ENCODE measurements at places on chromosomes 12 and 14.

- no peak for DNase-seq
Measured at GRCh38 chr14:49050822-49051221, 535.4 kb downstream of the RPS29 start.

DNA sequence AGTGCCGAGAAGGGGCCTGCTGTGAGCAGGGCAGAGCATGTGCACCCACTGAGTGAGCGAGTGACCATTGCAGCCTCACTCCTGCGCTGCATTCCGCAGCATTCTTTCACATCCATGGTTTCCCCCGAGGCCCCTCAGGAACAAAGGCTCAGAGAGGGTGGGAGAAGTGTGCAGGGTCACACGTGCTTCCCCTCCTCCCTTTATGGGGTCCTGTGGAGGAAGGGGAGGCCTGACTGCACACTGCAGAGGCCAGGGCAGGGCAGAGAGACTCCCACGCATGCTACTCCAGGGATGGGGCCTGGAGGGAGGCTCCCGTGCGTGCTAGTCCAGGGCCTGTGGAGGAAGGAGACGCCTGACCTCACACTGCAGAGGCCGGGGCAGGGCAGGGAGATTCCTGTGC lies 63.2 kb downstream of the DIO3 start:
- DNase-seq: no peak

- no peak for DNase-seq
Measured at GRCh38 chr12:94025068-94025467, 123.3 kb upstream of the PLXNC1 start.

DNA sequence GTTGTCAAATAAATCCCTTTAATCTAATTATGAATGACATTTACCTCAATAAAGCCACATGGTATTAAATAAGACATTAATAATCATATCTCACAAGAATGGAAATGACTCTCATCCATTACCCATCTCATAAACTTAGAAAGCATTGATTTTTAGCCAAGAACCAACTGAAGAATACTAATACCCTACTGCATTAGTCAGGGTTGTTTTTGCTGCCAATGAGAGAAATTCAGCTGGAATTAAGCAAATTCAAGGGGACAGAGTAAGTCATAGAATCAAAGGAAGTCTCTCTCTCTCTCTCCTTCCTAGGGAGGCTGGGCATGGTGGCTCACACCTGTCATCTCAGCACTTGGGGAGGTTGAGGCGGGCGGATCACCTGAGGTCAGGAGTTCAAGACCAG lies 41.6 kb downstream of the NDUFA12 start:
- no peak for DNase-seq

All from naive thymus-derived CD8-positive, alpha-beta T cell (primary cell).